ENCODE measurements at places on chromosomes 12 and 14.

GRCh38 chr14:68147303-68147702, 327.7 kb downstream of the RAD51B start:
- DNase-seq, result no peak

- no peak for DNase-seq
Measured at GRCh38 chr12:92987362-92987761, 58.3 kb upstream of the EEA1 start.

DNA sequence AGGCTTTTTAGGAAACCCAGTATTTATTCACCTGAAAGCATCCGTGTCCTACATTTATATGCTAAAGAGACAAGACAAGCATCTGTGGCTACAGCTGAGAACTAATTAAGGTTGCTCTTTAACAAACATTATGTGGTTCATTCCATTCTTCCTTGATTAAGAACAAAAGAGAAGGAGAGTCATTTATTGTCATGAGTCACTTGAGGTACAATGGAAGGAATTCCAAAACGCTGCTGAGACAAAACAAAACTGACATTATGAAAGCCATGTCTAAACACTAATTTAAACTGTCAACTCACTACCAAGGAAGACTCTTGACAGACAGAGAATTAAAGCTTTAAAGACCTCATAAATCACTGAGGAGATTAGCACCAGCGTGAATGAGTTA, 214.4 kb downstream of the BMP4 start:
- no peak for DNase-seq

DNA sequence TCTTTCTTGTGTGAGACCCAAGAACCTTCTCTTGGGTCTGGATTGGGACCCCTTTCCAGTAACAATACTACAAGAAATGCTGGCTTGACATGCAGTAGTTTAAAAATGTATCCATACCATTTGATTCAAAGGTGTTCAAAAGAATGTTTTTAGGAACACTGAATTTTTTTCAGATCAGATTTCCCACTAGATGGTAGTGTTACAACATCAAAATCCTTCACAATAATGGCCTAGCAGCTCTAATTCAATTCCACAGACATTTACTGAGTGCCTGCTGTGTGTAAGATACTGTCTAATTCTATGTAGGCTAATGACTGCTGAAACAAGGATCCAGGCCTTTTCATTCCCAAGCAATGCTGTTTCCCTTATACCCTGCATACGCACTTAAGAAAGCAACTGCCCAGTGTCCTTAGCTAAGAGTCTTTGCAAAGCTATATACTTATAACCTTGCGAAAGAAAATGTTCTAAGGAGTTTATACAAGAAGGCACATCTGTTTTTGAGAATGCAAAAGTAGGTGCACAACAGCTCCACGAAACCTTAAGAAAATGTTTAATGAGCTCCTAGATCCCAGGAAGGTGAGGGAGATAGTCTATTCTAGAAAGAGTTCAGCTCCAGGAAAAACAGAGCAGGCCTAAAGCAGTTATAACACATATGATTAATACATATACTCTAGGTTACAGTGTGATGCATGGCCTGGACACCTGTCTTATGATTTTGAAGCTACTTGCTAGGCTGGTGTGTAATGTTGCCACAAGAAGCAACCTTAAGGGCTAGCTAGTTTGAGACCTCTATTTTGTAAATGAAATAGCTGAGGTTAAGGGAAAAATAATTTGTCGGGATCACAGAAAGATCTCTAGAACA, 50.9 kb upstream of the PKP2 start:
- no peak for DNase-seq

DNA sequence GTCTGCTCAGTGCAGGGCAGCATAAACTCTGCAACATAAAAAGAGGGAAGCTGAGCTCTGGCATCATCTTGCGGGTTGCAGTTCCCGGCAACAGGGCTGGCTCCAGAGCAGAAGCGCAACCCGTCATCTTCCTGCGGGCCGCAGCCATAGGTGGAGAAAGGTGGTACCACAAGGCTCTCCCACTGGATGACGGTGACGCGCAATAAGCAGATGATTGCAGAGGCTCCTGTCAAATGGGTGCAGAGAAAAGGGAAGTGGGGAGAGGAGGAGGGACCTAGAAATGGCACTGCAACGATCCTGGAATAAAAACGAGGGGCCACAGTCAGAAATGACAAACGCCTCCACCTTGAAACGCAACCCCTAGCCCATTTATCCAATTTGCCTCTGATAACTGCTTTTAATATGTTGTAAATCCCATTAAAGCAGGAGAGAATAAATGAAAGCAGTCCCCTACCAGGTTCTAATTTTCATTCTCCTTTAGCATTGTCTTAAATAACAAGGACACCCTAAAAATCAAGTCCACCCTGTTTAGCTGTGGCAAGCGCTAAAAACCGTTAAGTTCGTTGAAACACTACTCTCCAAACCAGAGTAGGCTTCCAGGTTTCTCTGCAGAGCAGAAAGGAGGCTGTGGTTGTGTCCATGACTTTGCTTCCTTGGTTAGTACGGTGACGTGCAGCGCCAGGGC, 30.9 kb upstream of the TUBA1C start:
- DNase-seq, result no peak

GRCh38 chr12:23867794-23868193, 81.7 kb downstream of the SOX5 start:
- DNase-seq, result no peak

- DNase-seq, result no peak
Measured at GRCh38 chr14:104477666-104478380, 101.7 kb upstream of the C14orf180 start.

- no peak for DNase-seq
Measured at GRCh38 chr12:100458191-100458590, 15.5 kb upstream of the NR1H4 start.

DNA sequence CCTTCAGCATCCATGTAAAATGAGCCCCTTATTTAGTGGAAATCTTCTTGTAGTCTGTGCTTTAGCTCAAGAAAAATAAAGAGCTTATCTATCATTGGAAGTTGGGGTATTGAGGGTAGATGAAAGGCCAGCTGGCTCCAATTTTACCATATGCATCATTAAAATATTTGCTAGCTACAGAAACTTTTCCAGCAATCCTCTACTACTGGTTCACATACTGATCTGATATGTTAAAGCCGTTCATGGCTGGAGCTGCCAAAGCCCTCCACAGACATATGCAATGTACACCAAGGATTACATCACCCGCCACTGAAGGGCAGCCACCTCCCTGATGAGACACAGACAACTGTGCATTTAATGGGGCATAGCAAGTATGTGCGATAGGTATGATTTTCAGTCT, 1205.3 kb downstream of the GALC start:
- DNase-seq, result no peak

- no peak for DNase-seq
Measured at GRCh38 chr12:70080566-70080965, 162.7 kb upstream of the CNOT2 start.

GRCh38 chr12:47576289-47576945, 129.4 kb downstream of the RPAP3 start:
- no peak for DNase-seq

DNA sequence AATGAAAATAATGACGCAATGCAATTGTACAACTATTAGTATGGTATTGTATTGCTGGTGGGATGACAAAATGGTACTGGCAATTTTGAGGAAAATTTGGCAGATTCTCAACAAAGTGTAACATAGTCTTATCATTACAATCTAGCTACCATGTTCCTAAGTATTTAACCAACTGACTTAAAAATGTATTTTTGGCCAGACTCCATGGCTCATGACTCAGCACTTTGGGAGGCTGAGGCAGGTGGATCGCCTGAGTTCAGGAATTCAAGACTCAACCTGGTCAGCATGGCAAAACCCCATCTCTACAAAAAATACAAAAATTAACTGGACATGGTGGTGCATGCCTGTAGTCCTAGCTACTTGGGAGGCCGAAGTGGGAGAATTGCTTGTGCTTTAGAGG, 1409.5 kb downstream of the AACS start:
- no peak for DNase-seq

DNA sequence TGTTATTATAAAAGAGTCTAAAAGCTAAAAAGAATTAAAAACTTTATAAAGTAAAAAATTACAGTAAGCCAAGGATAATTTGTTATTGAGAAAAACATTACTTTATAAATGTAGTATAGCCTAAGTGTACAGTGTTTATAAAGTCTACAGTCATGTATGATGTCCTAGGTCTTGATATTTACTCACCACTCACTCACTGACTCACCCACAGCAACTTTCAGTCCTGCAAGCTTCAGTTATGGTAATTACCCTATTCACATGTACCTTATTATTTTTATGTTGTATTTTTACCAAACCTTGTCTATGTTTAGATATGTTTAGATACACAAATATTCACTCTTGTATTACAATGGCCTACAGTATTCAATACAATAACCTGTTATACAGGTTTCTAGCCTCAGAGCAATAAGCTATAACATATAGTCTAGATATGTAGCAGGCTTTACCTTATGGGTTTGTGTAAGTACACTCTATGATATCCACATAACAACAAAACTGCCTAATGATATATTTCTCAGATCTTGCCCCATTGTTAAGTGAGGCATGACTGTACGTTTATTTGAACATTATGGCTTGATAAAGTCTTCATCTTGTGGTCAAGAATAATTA, 113.7 kb upstream of the KITLG start:
- no peak for DNase-seq

DNA sequence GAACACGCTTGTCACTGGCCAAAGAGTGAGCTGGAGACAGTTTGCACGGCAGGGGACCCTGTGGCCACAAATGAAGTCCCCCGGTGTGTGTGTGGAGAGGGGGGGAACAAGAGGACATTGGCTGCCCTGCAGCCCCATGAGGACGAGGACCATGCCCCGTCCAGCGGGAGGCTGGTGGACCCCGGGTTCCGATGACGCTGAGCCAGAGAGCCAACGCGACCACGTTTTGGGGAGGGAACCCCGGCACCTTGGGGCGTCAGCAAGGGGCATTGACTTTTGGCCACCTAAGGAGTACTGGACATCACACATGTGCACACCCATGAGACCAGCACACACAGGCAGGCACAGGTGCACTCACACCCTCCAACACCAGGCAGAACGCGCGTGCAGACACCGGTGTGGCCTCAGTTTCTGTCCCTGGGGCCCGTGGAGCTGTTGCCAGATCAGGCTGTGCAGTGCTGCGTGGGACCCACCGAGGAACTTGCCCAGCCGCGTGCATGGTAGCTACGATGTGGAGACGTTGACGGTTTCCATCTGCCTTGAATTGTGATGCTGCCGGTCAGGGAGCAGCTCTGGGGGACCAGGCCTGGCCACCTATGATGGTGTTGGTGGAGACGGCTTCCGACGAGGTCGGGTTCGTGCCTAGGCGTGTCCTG, 26.5 kb downstream of the NOC4L start:
- no peak for DNase-seq

GRCh38 chr14:55221186-55221585, 29.8 kb upstream of the DLGAP5 start:
- DNase-seq, result no peak

GRCh38 chr14:52125885-52126284, 57.0 kb upstream of the NID2 start:
- DNase-seq, result no peak

DNA sequence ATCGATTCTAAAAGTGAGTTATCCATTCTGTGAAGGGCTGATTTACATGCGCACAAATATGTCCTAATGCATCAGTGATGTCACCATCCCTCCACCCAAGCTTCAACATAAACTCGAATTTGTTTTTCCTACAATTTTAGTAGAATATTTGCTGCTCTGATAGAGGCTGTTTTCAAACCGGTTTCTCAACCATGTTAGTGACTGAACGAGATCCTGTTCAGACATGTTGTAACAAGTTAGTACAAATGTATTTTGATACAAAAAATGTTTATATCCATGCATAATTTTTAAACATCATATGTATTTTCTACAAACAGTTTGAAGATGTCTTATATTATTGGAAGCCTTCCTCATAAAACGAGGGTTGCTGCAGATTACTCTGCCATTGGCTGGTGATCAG, 12.7 kb upstream of the PRB2 start:
- no peak for DNase-seq

GRCh38 chr14:44863271-44863670, 98.5 kb downstream of the KLHL28 start:
- DNase-seq, result no peak

DNA sequence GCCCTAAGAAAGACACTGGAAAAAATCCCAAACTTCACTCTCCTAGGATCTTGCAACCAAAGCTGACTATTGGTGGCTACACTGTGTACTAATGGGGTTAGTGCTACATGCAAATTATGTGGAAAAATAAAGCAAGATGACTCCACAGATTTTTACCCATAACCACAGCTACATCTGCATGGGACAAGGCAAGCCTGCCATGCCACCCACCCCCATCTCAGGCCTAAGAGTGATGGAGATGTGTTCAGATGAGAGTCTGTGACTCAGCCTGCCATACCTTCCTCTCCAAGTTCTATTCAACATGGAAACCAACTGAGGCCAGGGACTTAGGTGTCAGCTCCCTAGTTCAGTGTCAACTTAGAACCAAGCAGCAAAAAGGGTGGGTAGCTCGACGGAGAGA, 206.2 kb downstream of the PELI2 start:
- DNase-seq, result no peak

- DNase-seq, result no peak
Measured at GRCh38 chr14:31578266-31578665, 17.1 kb downstream of the NUBPL start.

Measured in CD8-positive, alpha-beta memory T cell (primary cell).